Activated naive CD4-positive, alpha-beta T cell treated with anti-CD3 and anti-CD28 coated beads, Interleukin-2, amount 50 U/mL, for 16 hours (primary cell): ENCODE measurements at places on chromosomes 5 and 9.

DNA sequence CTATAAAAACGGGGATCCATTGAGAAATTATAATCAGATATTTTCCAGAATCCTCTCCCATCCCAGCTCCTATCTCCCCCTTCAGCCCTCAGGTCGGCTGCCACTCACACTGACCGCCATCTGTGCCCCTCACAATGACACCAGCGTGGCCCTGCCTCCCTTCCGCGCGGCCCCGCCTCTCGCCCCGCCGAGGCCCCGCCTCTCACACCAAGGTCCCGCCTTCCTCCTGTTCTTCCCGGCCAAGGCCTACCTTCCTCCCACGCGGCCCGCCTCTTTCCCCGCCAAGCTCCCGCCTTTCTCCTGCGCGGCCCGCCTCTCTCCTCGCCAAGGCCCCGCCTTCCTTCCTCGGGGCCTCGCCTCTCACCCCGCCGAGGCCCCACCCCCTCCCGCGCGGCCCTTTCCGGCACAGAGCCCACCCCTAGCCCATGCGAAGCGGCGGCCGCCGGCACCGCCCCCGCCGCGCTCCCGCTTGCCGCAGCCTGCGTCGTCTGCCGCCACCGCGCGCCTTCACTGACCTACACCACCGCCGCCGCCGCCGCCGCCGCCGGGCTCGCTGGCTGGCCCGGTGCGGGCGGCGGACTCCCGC lies at the start of gene DNAJC21:
TSS of gene DNAJC21 (plus strand) at position 426 of the 586 bp plus-strand sequence. CDS start 261 bp downstream, outside the sequence.
- DNase-seq: peak; percentile 98

DNA sequence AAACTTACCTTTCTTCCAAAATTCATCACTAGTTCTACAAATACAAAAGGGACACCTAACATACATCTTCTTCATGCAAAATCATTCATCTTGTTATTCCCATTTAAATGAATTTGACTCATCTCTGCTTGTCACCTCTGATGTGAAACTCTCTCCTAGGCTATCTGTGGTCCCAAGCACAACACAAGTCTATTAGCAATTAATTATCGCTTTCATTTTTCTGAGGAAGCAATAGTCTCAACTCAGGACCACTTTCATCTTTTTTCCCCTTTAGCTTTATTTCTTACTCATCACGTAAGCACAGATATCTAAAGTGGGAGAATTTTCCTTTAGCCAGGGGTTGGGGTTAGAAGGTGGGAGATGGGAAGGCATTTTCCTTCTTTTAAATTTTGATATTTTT lies 131.9 kb downstream of the ST8SIA4 start:
- no peak for DNase-seq

- no peak for DNase-seq
Observed at GRCh38 chr9:120152295-120152694, 427.7 kb downstream of the CDK5RAP2 start.

DNA sequence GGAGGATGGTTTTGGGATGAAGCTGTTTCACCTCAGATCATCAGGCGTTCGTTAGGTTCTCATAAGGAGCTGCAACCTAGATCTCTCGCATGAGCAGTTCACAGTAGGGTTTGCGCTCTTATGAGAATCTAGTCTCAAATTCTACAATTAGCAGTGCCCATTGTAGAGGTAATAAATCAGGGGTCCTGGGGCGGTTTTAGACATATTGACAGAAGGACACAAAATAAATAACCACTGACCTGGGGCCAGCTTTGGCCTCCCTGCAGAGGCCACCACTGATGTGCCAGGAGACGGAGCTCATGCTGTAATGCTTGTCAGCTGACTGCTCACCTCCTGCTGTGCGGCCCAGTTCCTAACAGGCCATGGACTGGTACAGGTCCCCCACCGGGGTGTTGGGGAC lies 67.6 kb upstream of the SPATA31D4 start:
- no peak for DNase-seq

GRCh38 chr9:128733256-128733655 lies 9.3 kb upstream of the ZDHHC12 start:
- no peak for DNase-seq

DNA sequence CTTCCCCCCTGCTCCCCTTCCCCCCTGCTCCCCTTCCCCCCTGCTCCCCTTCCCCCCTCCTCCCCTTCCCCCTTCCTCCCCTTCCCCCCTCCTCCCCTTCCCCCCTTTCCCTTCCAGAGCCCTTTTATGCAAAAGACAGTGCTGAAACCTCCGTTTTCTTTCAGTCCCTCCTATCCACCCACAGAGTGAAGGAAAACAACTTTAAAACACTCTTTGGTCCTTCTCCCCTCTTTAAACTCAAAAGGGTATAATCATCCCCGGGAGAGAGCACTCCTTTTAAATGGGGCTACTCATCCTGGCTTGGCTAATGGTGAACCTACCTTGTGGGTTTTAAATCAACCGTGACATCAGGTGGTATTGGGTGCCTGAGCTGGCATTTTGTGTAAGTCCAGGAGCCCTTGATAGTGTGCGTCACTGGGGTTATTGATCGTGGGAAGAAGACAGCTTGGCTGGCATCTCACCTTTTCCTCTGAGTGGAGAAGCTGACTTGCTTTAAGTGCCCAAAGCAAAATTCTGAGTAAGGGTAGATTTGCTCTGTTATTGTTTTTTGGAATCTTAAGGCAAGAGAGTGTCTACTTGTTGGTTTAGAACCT lies 2.7 kb downstream of the LARP1 start:
- DNase-seq: peak; percentile 46

- DNase-seq: no peak
Observed at GRCh38 chr5:179427032-179427675, 81.9 kb upstream of the ADAMTS2 start.

- no peak for DNase-seq
Observed at GRCh38 chr9:92745331-92745730, 19.3 kb downstream of the BICD2 start.

GRCh38 chr5:109928811-109929210 lies 239.1 kb downstream of the MAN2A1 start:
- no peak for DNase-seq

DNA sequence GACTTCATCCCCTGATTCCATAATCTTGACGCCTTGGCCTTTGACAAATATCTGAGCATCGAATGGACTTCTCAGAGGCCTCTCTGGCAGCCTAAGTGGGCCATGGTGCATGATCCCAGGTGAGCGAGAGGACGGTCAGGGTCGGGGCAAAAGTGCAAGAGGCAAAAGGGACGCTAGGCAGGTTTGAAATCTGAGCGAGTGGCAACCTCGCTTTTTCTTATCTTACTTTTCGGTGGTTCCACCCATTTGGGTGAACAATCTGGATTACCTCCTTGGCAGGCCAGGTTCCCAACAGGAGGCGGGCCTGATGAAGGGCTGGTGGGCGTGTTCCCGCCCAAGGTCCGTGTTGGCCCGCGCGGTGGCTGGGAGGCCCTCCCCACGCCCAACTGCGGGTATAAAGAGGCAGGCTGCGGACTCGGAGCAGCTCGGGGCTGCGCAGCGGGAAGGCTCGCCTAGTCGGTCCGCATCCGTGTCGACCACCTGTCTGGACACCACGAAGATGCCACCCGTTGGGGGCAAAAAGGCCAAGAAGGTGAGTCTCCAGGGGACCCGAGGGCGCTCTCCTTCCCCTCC lies at the start of gene BHMT:
TSS of gene BHMT (plus strand) at position 423 of the 573 bp plus-strand sequence. CDS start at position 500, 77 bp downstream.
- DNase-seq: no peak

DNA sequence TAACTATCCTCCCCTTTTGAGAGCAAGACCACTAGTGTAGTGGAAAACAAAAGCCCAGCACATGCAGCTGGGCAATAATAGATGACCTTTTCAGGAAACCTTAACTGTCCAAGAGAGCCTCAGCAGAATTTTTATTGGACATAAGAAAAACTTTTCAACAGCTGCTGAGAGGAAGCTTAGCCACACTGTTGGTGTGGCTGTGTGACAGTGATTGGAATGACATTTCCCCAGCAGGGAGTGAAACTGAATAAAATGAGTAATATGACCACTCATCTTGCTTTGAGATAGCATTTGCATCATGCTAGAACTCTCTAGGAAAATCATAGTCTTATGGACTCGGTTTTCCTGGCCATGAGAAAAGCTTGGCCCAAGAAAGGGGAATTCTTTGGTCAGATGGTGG lies 687.8 kb downstream of the SLCO4C1 start:
- DNase-seq: no peak

DNA sequence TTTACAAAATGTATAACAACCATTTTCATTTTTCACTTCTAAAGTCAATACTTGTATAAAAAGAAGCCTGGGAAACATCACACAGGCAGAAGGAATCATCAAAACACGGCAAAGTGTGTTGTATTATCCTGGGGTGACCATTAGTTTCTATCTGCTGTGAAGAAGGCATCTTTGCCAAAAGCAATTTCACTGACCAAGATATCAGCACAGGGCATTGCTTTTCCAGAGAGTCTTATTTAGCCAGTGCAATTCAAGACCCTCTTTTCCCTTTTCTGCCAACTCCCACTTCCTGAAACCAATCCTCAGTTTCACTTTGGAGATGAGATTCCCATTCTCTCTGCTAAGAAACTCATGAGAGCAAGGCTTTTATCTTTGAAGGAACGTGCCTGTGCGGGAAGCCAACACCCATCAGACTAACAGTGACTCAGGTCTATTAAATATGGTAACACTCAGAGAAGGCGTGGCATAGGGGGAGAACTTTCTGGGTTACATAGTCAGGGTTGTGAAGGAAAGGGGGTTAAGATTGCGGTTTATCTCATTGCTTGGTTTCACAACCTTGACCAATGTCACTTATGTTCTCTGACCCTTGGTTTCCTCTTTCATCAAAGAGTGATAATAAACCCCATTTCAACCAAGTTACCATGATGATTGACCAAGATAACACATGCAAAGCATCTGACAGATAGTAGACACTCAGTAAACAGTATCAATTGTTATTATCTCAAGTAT lies 666.9 kb upstream of the KLF4 start:
- DNase-seq: no peak

DNA sequence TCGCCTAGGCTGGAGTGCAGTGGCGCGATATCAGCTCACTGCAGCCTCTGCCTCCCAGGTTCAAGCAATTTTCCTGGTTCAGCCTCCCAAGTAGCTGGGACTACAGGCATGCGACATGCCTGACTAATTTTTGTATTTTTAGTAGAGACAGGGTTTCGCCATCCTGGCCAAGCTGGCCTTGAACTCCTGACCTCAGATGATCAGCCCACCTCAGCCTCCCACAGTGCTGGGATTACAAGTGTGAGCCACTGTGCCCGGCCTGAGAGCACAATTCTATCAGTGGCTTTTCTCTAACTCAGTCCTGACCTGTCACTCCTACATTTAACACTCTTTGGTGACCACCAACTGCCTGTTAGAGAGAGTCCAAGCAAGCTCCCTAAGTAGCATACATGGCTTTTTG lies 82.7 kb upstream of the SPOCK1 start:
- no peak for DNase-seq

DNA sequence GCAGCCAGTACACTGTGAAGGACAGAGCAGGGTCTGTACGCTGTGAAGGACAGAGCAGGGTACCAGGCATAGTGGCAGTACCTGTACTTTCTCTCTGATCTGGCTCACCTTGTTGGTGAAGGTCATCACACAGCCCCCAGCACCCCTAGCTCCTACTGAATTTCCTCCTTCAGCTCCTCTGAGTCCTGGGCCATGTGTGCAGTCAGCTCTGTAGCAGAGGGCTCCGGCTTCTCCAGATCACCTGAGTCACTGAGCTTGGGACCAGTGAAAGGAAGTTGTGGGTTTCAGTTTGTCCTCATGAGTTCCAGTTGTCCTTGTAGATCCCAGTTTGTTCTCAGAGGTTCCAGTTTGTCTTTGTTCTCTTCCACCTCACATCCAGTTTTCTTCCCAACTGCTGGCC lies 5.5 kb downstream of the NUDT2 start:
- DNase-seq: no peak

DNA sequence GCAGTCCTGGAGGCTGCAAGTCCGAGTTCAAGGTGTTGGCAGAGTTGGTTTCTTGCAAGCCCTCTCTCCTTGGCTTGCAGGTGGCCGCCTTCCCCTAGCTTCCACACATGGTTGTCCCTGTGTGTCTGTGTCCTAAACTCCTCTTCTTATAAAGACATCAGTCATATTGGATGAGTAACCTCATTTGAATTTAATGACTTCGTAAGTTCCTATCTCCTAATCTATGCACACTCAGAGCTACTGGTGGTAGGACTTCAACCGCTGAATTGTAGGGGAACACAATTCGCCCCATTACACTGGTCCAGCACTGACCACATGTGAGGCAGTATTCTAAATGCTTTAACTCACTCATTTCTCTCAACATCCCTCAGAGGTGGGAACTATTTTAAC lies 25.9 kb upstream of the ADAMTS2 start:
- DNase-seq: no peak

DNA sequence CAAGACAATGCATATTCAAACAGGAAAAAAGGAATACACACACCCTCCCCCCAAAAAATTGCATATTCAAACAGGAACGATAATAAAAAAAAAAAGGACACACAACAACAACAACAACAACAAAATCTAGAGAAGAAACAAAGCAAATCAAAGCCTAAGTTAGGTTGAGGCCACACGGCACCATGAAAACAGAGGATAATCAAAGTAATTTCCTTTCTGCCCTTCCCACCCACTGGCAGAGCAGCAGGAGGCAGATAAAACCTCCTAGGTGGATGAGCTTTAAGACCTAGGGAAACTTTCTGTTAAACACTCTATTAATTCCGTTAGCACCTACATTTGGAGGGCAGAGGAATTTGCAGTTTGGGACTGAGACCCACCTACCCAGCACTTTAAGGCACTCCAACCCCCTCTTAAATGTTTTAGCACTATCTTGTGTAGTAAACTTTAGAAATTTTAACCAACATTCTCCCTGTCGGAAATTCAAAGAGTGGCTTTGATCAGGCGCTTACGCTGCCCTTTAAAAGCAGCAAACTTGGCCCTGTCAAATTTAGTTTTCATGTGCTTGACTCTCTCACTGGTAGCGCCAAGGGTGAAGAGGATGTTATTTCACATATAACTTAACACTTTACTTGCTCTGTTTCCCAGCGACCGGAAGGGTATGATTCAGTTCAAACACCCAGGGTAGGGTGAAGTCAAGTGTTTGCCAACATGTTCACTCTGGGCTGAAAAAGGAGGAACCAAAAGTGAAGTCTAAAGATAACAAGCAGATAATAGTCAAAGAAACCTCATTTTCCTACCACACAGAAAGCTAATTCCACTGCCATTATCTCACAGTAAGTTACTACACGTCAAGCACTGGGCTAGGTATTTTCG lies 9.2 kb downstream of the ENC1 start:
- DNase-seq: no peak

- no peak for DNase-seq
Observed at GRCh38 chr9:121865060-121865459, 213.6 kb downstream of the DAB2IP start.

GRCh38 chr5:160269017-160269416 lies 39.7 kb downstream of the FABP6 start:
- no peak for DNase-seq

DNA sequence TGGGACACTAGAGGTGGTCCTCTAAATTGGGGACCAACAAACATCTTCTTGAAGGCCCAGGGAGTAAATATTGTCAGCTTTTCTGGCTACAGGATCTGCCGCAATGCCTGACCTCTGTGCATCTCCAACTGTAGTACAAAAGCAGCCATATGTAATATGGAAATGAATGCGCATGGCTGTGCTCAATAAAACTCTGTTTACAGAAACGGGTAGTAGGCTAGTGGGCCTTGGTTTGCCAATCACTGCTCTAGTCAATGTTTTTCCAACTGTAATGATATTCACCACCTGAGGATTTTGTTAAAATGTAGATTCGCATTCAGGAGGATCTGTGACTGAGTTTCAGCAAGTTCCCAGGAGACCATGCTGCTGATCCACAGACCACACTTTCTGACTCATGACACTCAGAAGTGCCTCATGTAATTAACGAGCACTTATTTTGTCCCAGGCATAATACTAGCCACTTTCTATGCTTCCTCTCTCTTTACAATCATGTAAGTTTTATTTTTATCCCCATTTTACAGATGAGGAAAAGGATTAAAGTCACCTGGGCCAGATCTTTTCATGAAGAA lies 96.9 kb downstream of the MED27 start:
- DNase-seq: no peak

GRCh38 chr9:130058154-130058553 lies 4.4 kb downstream of the GPR107 start:
- DNase-seq: no peak
